ENCODE measurements at places on chromosomes 1 and 21. TPM values are rescaled to one million over a fixed set of nuclear protein-coding genes. Genes with fewer than 3 reads are reported as not detected.

The TRNP1 gene
- total RNA-seq = 3.3 TPM

The PLEKHG5 gene
- 18.2 TPM for total RNA-seq

The LCE3E gene
- total RNA-seq = not detected

The HCRTR1 gene
- total RNA-seq = 0.26 TPM

The LMX1A gene
- total RNA-seq = not detected

Data from aortic smooth muscle cell (primary cell).